ENCODE measurements at places on chromosomes 7 and 10. TPM values are rescaled to one million over a fixed set of nuclear protein-coding genes. Genes with fewer than 3 reads are reported as not detected.

Gene GPR85
- total RNA-seq = 131 TPM

Gene AKR1D1
- total RNA-seq = not detected

Gene ABCB4
- total RNA-seq = 0.74 TPM

Gene HECTD2
- 44.0 TPM for total RNA-seq

Gene SNX10
- total RNA-seq = 17.7 TPM

Gene CNTNAP2
- 83.8 TPM for total RNA-seq

Gene COBL
- total RNA-seq = 9.8 TPM

Gene SLC26A3
- total RNA-seq = not detected

Gene PTPRZ1
- total RNA-seq = 359 TPM

Gene CALHM1
- not detected for total RNA-seq

Gene OR2A1
- under 0.01 TPM for total RNA-seq

Gene PFKP
- total RNA-seq = 74.5 TPM

Gene SLC18A2
- total RNA-seq = under 0.01 TPM

Gene GPR22
- total RNA-seq = 56.8 TPM

Gene TFEC
- 0.49 TPM for total RNA-seq

Gene AGAP3
- total RNA-seq = 65.9 TPM

Gene PAPSS2
- total RNA-seq = 3.0 TPM

Gene NRBF2
- 12.8 TPM for total RNA-seq

Gene VPS37D
- total RNA-seq = 14.5 TPM

Gene EIF5AL1
- under 0.01 TPM for total RNA-seq

Gene TSPAN33
- total RNA-seq = 3.9 TPM

Gene JAKMIP3
- total RNA-seq = 4.7 TPM

Gene PTN
- total RNA-seq = 185 TPM

Gene TMEM176B
- total RNA-seq = 1.2 TPM

Gene LIPF
- total RNA-seq = 3.4 TPM

Gene C7orf57
- 1.2 TPM for total RNA-seq

Gene RGR
- total RNA-seq = 0.49 TPM

Gene IQUB
- total RNA-seq = 2.0 TPM

Gene BRAT1
- 15.7 TPM for total RNA-seq

Gene MYO1G
- total RNA-seq = 0.25 TPM

Gene PURB
- total RNA-seq = 37.6 TPM

Gene MICU1
- total RNA-seq = 63.9 TPM

Gene LIPK
- total RNA-seq = not detected

Gene IL2RA
- total RNA-seq = not detected

Gene AGBL3
- total RNA-seq = 4.7 TPM

Gene ERVW-1
- not detected for total RNA-seq

Gene CYP3A5
- under 0.01 TPM for total RNA-seq

Gene LRRD1
- 0.74 TPM for total RNA-seq

Gene JCAD
- total RNA-seq = 15.5 TPM
